ENCODE measurements at places on chromosomes 11 and 22. TPM values are rescaled to one million over a fixed set of nuclear protein-coding genes. Genes with fewer than 3 reads are reported as not detected.

- H3K4me3 ChIP-seq = no peak overlapping the region
- peaks cover 28% of the 10 kb centered on the region for H3K27me3 ChIP-seq
- H3K4me1 ChIP-seq = peaks cover 12% of the 10 kb centered on the region
These were observed 32.0 kb downstream of the LRRC10B start for GRCh38 chr11:61540528-61540927.

GRCh38 chr22:48799227-48799970, 1028.3 kb downstream of the BRD1 start:
- H3K27ac ChIP-seq = no peak overlapping the region
- DNase-seq = no peak
- no peaks in the 10 kb centered on the region for H3K4me1 ChIP-seq
- H3K36me3 ChIP-seq = no peaks in the 10 kb centered on the region
- no peak overlapping the region for H3K4me3 ChIP-seq

GRCh38 chr22:50599816-50600455, 657 bp upstream of the MAPK8IP2 start:
- no peaks in the 10 kb centered on the region for H3K4me1 ChIP-seq
- H3K27me3 ChIP-seq = peaks cover 44% of the 10 kb centered on the region
- no peak overlapping the region for H3K27ac ChIP-seq
- no peak overlapping the region for H3K4me3 ChIP-seq
- H3K36me3 ChIP-seq = no peaks in the 10 kb centered on the region

GRCh38 chr22:45548991-45549761, 46.5 kb downstream of the FBLN1 start:
- H3K4me3 ChIP-seq = no peak overlapping the region
- DNase-seq = peak; percentile 94
- H3K36me3 ChIP-seq = peaks cover 68% of the 10 kb centered on the region
- no peaks in the 10 kb centered on the region for H3K27me3 ChIP-seq
- H3K4me1 ChIP-seq = peaks cover 47% of the 10 kb centered on the region

DNA sequence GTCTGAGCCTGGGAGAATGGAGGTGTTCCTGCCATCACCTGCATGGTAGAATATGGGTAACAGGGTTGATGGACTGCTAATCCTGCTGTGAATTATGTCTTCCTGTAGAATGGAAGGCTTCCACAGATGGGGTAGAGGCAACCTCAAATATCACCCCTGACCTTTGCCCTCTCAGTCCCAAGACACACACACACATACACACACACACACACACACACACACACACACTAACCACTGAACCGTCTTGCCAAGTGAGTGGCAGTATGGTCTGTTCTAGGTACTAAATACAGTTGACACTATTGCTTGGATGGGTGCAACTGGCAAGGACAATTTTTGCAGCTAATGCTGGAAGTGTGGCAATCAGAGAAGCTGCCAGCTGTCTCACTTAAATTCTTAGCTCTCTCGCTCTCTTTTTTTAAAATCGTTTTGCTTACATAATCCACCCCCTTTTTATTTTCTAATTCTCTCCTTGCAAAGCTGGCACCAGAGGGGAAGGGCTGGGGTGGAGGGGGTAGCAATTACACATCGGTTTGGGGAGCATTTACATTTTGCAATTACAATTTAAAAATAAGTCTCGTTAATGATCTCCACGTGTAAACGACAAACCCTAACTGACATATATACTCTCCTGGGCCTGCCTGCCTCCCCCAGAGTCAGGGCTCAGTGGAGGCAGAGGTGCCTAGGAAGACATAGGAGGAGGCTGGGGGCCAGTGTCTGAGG, 162.6 kb downstream of the FEZ1 start:
- peaks cover 9% of the 10 kb centered on the region for H3K27me3 ChIP-seq
- no peak overlapping the region for H3K27ac ChIP-seq
- H3K36me3 ChIP-seq = no peaks in the 10 kb centered on the region
- no peak overlapping the region for H3K4me3 ChIP-seq

DENND5A gene
- 192 TPM for total RNA-seq

- DNase-seq = no peak
- no peaks in the 10 kb centered on the region for H3K36me3 ChIP-seq
- no peak overlapping the region for H3K4me3 ChIP-seq
- peaks cover 42% of the 10 kb centered on the region for H3K27me3 ChIP-seq
- no peaks in the 10 kb centered on the region for H3K4me1 ChIP-seq
These were observed 121.7 kb upstream of the ZBED5 start for GRCh38 chr11:10979529-10979928.

GRCh38 chr11:86446163-86446923, 71.7 kb downstream of the CCDC81 start:
- H3K4me3 ChIP-seq = no peak overlapping the region
- no peaks in the 10 kb centered on the region for H3K27me3 ChIP-seq
- peaks cover 7% of the 10 kb centered on the region for H3K4me1 ChIP-seq
- DNase-seq = no peak
